ENCODE measurements at places on chromosomes 2 and 18.

- DNase-seq, result no peak
Measured at GRCh38 chr2:62641410-62641843, 64.1 kb upstream of the EHBP1 start.

DNA sequence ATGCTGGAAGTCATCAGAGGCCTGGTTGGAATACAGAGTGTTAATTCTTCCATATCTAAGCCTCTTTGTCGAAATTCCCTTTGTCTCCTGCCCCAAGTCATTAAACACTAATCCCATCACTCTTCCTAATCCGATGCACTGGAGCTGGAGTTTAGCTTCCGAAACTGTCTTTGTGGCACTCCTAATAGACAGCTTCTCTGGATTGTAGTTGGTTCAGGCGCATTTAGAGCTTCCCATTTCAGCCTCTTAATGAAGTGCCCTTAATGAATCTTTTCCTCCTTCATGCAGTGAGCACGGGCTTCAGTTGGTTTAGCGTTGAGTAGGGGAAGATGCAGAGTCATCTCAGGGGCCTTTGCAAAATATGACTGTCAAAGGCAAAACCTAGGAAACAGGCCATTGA is 72.2 kb upstream of the MEIS1 start:
- no peak for DNase-seq

DNA sequence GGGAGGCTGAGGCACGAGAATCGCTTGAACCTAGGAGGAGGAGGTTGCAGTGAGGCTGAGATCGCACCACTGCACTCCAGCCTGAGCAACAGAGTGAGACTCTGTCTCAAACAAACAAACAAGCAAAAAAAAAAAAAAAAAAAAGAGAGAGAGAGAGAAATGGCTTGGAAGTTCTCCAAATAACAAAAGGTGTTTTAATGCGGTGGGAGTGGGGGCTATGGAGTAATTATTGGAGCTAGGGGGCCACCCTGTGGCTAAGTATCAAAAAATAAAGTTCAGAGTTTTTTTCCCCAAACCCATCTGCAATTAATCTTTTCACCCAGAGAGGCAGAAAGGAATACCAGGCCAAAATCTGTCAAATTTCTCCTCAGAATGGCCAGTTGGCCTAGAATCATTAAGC is 23.0 kb upstream of the CEP68 start:
- DNase-seq, result peak; percentile 66

GRCh38 chr2:197908990-197909776 is 104.8 kb downstream of the PLCL1 start:
- no peak for DNase-seq

- DNase-seq, result no peak
Measured at GRCh38 chr2:195861821-195862220, 204.8 kb downstream of the SLC39A10 start.

DNA sequence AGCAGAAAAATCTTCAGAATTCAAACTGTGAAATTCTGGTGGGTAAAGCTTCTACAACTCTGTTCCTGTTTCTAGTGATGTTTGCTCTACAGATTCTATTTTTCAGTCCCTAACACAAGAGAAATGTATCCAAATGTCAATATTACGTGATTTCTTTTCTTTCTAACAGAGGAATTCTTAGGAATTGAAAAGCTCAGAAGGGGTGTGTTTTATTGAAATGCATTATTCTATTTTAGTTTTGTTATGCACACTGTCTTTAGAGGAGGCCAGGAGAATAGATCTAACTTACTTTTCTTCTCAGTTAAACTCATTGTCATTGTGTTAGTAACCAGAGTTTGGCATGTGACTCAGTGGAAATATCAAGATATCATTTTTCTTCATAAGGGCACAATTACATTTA is 62.4 kb downstream of the MTX2 start:
- no peak for DNase-seq
